ENCODE measurements at places on chromosomes 7 and 10. TPM values are rescaled to one million over a fixed set of nuclear protein-coding genes. Genes with fewer than 3 reads are reported as not detected.

EZH2 gene
- total RNA-seq = 3.5 TPM

PODXL gene
- total RNA-seq = 116 TPM

TYSND1 gene
- total RNA-seq = 13.4 TPM

SLC18A3 gene
- total RNA-seq = not detected

GHRHR gene
- not detected for total RNA-seq

FGFR2 gene
- 59.2 TPM for total RNA-seq

LIPN gene
- total RNA-seq = 1.6 TPM

DNA sequence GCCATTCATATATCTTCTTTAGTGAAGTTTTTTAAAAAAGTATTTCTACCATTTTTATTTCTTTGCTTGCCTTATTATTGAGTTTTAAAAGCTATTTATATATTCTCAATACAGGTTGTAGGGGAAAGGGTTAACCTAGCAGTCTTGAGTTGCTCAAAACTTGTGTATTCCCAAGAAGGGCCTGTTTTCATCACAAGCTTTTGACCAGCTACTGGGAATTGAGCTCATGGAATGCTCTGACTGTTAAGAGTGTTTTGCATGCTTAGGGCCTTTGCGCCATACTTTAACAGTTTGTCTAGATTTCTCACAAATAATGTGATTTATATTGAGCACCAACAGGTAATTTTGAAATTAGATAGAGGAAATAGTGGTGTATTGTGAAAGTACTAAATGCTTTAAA, 72.0 kb upstream of the CALCR start:
- H3K4me3 ChIP-seq = no peak overlapping the region
- no peaks in the 10 kb centered on the region for H3K36me3 ChIP-seq
- no peak overlapping the region for H3K27ac ChIP-seq
- DNase-seq = no peak

- no peak overlapping the region for H3K27ac ChIP-seq
- no peak for DNase-seq
- H3K27me3 ChIP-seq = no peaks in the 10 kb centered on the region
- H3K36me3 ChIP-seq = no peaks in the 10 kb centered on the region
Measured at GRCh38 chr10:130215931-130216231, 79.7 kb downstream of the GLRX3 start.

DNA sequence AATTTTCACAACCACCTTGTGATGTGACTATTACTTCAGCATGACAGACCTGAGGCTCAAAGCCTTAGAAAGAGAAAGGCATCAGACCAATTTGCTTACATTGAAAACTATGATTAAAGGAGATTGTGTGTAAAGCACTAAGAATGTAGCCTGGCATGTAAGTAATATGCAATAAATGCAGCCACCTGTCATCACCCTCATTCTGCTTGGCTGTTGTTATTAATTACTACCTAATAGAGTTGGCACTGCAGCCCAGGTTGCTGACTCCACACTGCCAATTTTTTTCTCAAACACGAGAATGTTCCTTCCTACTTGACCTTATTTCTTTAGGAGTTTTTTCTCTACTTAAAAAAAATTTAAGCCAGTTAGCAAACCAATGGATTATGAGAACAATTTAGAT, 61.2 kb upstream of the NPVF start:
- H3K36me3 ChIP-seq = no peaks in the 10 kb centered on the region
- H3K4me3 ChIP-seq = no peak overlapping the region
- H3K27me3 ChIP-seq = no peaks in the 10 kb centered on the region

- H3K4me3 ChIP-seq = no peak overlapping the region
- DNase-seq = no peak
- no peak overlapping the region for H3K27ac ChIP-seq
- H3K4me1 ChIP-seq = no peaks in the 10 kb centered on the region
Measured at GRCh38 chr7:137633133-137633532, 213.6 kb downstream of the DGKI start.

- H3K27me3 ChIP-seq = peaks cover 6% of the 10 kb centered on the region
- DNase-seq = no peak
- no peak overlapping the region for H3K4me3 ChIP-seq
- H3K27ac ChIP-seq = no peak overlapping the region
- H3K36me3 ChIP-seq = no peaks in the 10 kb centered on the region
Measured at GRCh38 chr7:30702200-30702599, 19.9 kb upstream of the CRHR2 start.

DNA sequence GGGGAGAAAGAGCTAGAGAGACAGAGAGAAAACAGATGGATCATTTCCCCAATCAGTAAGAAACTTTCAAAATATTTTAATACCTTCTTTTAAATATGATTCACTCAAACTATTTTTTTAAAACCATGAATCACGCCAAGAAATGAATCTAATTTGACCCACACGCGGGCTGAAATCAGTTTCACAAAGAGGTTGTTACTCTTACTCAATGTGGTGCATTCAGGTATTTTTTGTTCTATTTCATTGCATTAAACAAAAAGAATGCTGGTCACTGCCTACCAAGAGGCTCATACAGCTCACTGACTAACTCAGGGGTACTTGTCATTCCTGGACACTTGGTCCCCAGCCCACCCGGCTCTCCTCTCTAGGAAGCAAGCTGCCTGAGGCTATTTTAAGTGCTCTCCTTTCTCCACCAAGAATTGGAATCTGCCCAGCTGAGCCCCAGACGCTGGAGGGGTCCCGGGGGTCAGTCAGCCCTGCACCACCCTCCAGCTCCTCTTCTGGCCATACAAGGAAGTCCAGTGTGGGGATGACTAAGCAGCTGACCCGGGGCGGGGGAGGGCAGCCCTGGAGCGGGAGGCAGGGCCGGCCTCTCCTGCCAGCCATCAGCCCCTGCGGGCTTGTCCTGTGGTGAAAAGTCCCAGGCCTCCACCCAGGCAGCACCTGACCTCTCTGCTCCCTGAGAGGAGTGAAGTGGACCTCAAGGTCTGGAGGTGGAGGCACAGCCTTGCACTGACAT, 21.7 kb upstream of the PFKP start:
- H3K27me3 ChIP-seq = peaks cover 4% of the 10 kb centered on the region
- peaks cover 13% of the 10 kb centered on the region for H3K4me1 ChIP-seq
- peak overlapping the region; percentile 65 for H3K27ac ChIP-seq

DNA sequence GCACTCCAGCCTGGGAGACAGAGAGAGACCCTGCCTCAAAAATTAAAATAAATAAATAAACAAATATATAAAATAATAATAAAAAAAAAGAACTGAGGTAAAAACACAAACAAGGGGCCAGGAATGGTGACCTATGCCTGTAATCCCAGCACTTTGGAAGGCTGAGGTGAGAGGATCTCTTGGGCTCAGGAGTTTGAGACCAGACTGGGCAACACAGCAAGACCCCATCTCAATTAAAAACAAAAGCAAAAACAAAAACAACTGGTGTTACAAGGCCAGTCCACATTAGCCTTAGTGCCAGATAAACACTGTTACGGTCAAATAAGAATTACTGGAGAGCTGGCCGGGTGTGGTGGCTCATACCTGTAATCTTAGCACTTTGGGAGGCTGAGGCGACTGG, 5.6 kb downstream of the POLR3A start:
- no peaks in the 10 kb centered on the region for H3K27me3 ChIP-seq
- DNase-seq = no peak
- no peak overlapping the region for H3K4me3 ChIP-seq
- H3K27ac ChIP-seq = no peak overlapping the region

DNA sequence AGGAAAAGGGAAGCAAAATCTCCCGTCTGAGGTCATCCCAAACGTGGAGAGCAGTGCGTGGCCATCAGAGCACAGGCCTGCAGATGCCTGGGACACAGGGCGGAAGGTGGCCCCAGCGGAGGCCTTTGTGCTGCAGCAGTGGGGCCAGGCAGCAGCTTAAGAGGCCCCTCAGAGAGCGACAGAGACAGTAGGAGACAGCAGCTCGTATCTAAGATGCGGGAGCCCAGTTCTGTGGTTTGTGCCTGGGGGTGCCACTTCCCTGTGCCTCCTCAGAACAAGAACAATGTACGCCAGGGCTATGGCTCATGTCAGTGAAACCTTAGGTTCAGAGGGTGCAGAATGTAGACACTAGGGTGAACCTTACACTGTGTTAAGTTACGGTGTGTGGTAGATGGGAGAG, 316.6 kb upstream of the AKR1E2 start:
- H3K4me1 ChIP-seq = no peaks in the 10 kb centered on the region
- no peak overlapping the region for H3K4me3 ChIP-seq
- no peaks in the 10 kb centered on the region for H3K36me3 ChIP-seq
- DNase-seq = no peak
- H3K27ac ChIP-seq = no peak overlapping the region

DNA sequence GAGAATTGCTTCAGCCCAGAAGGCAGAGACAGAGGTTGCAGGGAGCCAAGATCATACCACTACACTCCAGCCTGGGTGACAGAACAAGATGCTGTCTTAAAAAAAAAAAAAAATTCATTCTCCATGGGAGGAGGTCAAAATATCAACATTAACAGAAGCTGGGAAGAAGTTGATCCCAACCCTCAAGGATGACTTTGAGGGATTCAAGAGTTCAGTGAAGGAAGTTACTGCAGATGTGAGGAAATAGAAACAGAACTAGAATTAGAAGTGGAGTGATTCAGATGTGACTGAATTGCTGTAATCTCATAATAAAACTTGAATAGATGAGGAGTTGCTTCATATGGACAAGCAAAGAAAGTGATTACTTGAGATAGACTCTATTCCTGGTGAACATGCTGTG, 19.7 kb upstream of the RPEL1 start:
- no peak overlapping the region for H3K4me3 ChIP-seq
- no peak overlapping the region for H3K27ac ChIP-seq
- H3K36me3 ChIP-seq = no peaks in the 10 kb centered on the region
- H3K27me3 ChIP-seq = no peaks in the 10 kb centered on the region
- DNase-seq = no peak

DNA sequence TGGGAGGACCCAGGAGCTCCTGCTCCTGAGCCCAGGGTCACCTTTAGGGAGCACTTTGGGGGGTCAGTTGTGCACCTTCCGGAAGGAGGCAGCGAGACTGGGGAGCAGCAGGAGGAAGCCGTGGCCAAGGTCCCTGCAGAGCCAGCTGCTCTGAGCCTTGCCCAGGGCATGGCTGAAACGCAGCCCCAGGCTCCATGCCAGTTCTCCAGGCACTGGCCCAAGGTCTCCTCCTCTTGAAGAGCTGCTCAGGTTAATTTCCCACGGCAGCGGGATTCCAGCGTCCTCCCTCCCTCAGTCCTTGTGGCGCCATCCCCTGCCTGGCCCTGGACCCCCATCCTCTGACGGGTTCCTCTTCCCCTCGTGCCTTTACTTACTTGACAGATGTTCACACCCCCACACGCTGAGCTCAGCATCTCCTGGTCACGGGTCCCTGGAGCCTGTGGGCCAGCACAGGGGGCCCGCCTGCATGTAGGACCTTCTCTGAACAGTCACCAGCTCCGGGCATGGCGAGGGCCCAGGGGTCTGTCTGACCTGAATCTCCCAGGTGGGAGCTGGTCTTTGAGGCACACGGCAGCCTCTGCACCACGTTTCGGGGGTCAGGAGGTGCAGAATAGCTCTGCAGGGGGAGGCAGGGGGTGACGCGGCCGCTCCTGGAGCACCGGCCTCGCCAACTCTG, 16.7 kb upstream of the CFAP46 start:
- no peak overlapping the region for H3K4me3 ChIP-seq
- H3K27me3 ChIP-seq = peaks cover 10% of the 10 kb centered on the region
- H3K27ac ChIP-seq = no peak overlapping the region

DNA sequence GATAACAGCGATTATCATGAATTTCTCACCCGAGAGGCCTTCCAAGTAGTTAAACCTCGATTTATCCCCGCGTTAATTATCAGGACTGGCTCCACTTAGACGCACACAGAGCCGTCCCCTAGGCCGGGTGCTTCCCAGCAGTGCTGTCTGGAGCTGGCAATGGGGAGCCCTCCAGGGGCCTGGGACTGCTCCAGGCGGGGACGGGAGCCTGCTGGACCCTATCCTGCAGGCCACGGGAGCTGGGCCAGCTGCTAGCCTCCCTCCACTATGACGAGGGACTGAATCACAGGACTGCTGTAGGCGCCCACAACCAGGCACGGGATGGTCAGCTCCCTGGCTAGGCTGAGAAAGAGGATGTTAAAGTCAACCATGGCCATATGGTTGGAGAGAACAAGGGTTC, 229.1 kb downstream of the ELFN1 start:
- no peaks in the 10 kb centered on the region for H3K4me1 ChIP-seq
- H3K27ac ChIP-seq = no peak overlapping the region
- no peak overlapping the region for H3K4me3 ChIP-seq
- DNase-seq = peak; percentile 40
- H3K27me3 ChIP-seq = no peaks in the 10 kb centered on the region

GRCh38 chr7:25953859-25954258, 198.1 kb upstream of the NFE2L3 start:
- H3K36me3 ChIP-seq = no peaks in the 10 kb centered on the region
- H3K27me3 ChIP-seq = peaks cover 16% of the 10 kb centered on the region
- no peak overlapping the region for H3K4me3 ChIP-seq
- H3K4me1 ChIP-seq = peaks cover 13% of the 10 kb centered on the region
- H3K27ac ChIP-seq = no peak overlapping the region

GRCh38 chr7:117951691-117952280, 78.5 kb upstream of the CTTNBP2 start:
- H3K36me3 ChIP-seq = no peaks in the 10 kb centered on the region
- no peak for DNase-seq
- no peak overlapping the region for H3K4me3 ChIP-seq
- H3K27me3 ChIP-seq = no peaks in the 10 kb centered on the region
- H3K4me1 ChIP-seq = no peaks in the 10 kb centered on the region

- H3K36me3 ChIP-seq = no peaks in the 10 kb centered on the region
- no peak overlapping the region for H3K27ac ChIP-seq
- H3K27me3 ChIP-seq = no peaks in the 10 kb centered on the region
- H3K4me3 ChIP-seq = no peak overlapping the region
- DNase-seq = no peak
- no peaks in the 10 kb centered on the region for H3K4me1 ChIP-seq
Measured at GRCh38 chr7:133217773-133218172, 35.1 kb upstream of the EXOC4 start.

DNA sequence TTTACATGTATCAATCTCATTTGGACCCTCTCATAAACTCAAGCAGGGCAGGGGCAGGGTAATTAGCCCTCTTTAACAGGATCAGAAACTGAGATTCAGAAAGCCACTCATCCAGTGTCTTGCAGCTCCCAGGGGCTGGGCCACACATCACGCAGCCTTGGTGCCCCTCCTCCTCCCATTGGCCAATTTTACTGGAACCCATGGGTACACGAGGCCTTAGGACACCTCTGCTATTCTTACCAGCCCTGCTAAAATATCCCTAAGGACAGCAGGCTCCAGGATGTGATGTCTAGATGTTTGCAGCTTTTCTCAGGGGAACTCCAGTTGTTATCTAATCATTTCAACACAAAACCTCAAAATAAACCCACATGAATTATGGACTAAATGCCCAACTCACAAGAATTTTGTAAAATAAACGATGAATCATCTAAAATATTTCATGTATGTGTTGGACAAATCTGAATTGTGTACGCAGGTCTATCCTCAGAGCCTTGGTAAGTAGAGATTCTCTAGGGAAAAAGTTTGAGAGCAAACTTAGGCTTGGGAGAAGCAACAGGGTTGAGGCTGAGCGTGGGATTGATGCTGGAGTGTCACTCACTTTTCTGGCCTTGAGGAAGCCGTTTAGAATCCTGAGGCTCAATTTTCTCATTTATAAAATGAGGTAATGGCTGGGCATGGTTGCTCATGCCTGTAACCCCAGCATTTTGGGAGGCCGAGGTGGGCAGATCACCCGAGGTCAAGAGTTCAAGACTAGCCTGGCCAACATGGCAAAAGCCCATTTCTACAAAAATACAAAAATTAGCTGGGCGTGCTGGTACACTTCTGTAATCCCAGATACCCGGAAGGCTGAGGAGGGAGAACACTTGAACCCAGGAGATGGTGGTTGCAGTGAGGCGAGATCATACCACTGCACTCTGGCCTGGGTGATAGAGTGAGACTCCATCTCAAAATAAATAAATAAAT, 69.7 kb upstream of the TNS3 start:
- DNase-seq = no peak
- no peaks in the 10 kb centered on the region for H3K27me3 ChIP-seq
- H3K36me3 ChIP-seq = no peaks in the 10 kb centered on the region
- peaks cover 31% of the 10 kb centered on the region for H3K4me1 ChIP-seq
